ENCODE measurements at places on chromosomes 3 and 15.

- DNase-seq, result no peak
These were observed 359.5 kb upstream of the TMCO5A start for GRCh38 chr15:37574985-37575384.

DNA sequence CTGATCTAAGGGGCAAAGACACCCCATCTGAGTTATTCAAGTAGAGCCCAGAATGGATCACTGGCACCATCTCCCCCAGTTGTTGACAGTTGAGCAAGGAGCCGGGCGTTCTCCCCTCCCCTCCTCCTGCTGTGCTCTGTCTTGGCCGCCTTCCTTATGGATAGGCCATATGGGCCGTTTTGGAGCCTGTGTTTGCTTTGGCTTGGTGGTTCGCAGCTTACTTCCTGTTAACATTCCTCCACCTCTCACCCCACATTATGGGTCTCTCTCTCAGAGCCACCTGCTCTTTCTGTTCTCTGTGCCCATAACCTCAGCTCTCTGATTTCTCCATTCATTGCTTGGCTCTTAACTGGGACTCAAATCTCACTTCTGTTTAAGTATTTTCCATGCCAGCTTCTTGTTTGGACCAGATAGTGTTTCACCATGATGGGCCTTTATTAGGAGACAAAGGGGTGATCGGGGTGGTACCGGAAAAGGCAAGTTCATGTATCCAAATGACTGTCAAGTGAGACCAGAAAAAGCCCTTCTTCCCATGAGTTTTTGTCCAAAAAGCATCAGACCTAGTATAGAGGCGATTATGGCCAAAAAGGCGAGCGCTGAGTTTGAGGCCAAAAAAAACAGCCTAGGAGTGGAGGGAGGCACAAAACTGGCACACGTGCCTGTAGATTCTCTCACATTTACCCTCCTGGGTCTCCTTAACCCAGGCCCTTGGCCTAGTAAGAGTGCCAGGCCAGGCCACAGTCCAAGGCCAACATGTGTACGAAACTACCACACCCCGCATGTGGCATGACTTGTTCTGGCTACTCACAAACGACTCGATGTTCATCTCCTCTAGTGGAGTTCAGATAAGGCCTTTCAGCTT is 62.6 kb downstream of the DUT start:
- no peak for DNase-seq

DNA sequence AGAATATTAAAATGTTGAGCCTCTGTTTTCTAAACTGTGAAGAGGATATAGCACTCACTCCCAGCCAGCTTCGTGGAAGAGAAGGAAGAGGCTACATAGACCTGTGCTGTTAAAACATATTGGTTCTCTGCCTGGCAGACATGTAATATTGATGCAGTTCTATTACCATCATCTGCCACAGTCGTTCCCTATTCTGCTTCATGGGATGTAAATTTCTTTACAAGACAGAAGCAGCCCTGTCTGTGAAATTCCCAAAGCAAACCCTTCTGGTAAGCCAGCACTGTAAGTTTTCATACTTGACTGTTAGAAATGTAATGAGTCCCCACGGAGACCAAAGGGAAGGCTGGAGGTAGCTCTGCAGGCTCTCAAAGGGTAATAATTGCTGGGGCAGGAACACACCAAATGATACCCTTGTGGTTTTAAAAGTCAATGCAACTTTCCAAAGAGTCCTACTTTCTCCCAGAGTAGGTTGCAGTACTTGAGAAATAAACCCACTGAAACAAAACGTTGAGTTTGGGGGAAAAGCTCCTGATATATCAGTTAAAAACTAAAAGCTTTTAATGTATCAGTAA is 129.9 kb upstream of the HES1 start:
- DNase-seq, result no peak

DNA sequence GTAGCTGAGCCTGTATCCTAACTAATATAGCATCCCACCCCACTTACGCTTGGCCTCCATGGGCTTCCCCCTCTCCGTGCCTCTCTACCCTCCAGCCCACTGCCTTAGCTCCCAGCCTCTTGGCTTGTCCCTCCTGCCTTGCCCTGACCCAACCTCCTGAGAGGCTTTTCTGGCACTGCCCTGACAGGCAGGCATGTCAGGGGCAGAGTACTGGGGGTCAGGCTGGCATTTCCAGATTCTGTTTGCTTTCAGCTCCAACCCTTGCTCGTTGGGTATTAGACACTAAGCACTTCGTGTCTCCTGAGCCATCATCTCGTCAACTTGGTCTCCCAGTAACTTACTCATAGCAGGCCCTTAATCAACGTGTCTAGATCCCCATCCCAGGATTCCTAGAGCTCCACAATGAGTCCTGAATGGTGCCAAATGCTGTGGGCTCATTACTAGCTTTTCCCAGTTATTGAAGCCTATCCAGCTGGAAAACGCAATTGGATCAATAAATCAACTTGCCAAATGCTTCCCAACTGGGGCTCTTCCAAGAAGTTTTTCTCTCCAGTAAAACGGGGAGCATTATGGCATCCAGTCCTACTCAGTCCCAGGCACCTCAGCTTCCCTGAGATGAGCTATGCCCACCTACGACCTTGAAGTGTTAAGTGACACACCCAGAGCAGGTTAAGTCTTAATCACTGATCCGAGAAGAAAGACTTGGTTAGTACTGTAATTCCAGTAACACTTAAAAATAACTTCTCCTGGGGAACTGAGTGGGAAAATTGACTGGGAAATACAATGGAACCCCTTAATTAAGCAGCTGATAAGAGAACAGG is 78.5 kb upstream of the DLG1 start:
- DNase-seq, result no peak

GRCh38 chr15:68484696-68485400 is 52.9 kb upstream of the ITGA11 start:
- no peak for DNase-seq

DNA sequence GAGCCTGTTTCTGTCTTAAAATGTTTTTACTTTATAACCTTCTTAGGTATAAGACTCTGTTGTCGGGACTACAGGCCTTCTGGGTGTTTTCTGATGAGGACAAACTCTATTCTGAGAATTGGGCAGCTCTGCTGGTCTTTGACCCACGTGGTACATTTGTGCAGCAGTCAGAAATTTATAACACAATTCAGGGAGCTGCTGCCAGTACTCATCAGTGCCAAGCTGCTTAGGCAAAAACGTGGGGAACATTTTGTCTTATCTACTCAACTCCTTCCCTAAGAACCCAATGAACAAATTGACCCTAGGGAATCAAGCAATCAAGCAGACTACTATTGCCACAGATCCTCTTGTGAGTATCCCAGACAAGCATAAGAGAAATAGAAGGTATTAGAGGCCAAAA is 180.7 kb upstream of the PDZRN3 start:
- no peak for DNase-seq

DNA sequence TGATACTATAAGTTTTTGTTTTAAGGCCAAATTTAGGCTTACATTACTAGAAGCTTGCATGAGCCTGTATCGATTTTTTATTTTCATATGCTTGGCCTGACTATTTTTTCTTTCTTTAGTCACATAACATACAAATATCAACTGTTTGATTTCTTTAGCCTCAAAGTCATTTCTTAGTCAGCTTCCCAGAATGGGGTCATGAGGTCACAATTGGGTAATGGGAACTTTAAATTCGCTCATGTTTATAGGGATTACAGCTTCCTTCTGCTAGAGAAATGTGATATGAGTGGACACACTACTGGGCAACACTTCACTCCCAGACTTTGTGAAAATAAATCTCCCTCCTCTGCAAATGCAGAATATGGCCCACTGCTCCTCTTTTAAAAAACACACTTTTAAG is 9.1 kb upstream of the TIPARP start:
- no peak for DNase-seq

GRCh38 chr15:63188926-63189871 is at the start of gene RAB8B:
Gene RAB8B, plus strand, starts transcription at chr15:63189606. Its CDS starts 19 bp downstream, at chr15:63189625.
- DNase-seq, result peak; percentile 98

DNA sequence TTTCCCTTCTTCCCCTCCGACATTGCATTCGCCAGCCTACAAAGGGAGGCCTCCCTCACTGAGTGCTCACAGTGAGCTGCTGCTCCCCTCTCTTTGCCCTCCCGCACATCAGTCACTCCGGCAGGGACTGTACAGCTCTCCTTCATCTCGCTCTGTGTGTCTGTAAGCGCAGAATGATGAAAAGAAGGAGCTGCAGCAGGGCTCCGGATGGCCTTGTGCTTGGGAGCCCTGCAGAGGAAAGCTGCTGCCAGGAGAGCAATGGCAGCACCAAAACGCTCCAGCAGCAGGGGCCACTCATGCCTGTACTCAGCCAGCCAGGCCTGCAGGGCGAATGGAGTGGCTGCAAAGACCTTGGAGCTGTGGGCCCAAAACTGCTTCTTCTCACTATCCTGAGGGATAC is 107.0 kb upstream of the NSMCE3 start:
- DNase-seq, result no peak

DNA sequence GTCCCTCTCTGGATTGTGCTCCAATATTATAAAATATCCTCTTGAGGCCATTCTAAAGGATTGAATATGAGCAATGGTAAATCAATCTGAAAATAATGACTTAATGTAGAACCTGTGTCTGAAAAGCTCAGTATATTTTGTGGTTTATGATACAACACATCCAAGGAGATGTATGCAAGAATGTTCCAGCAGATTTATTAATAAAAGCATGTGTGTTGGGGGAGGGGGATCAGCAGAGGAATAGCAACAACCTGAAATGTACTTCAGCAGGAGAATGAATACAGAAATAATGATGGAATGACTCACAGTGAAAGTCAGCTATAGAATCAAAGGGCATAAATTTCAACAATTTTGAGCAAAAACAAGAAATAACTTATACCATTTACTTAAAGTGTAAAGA is 56.7 kb upstream of the NUDT16 start:
- no peak for DNase-seq

DNA sequence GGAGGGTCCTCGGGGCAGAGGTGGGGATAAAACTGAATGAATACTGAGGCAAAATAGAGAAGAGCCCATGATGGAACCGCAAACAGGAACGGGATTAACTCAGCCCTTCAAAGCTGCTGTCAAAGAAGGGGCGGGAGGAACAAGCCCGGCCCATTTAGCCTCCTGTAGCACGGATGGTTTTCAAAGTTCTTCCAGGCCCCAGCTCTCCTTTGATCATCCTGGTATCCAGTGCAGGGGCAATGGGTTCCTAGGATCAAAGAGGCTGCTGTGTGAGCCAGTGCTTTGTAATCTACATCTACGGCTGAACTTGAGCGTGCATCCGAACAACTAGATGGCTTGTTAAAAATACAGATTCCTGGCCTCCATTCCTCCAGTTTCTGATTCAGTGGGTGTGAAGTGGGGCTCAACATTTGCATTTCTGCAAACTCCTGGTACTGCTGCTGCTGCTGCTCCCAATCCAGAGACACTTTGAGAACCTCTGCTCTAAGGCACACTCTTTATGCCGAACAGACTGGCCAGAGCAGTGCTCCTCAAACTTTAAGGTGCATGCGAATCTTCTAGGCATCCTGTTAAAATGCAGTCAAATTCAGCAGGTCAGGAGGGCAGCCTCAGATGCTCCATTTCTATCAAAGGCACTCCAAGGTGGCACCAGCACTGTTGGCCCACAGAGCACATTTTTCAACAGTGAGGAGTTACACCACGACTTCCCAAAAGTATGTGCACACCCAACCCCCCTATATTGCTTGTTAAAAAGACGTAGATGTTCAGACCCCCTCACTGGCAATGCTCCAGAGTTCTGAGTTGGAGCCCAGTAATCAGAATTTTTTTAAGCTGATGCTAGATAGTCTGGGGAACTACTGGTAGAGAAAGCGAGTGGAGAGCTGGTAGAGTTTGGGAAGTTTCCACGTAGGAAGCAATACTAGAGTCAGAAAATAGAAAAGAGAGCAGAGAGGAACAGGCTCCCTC is 5.6 kb downstream of the GALNT15 start:
- no peak for DNase-seq

DNA sequence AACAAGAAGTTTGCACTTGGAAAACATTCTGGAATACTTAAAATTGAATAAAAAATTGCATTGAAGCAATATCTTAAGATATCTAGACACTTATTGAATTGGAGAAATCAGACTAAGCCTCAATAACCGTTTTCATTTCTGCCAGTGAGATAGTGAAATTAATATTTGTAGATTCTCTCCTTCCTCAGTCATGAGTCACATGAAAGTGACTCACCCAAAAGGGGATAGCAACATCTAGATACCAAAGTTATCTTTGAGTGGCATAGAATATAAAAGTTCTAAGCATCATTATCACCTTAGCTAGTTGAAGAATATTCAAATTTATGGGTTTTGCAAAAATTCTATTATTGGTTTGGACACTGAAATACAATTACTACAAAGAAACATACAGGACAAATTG is 614.8 kb upstream of the ZNF717 start:
- DNase-seq, result no peak

- DNase-seq, result no peak
These were observed 13.9 kb upstream of the TMPRSS7 start for GRCh38 chr3:112020674-112021085.

DNA sequence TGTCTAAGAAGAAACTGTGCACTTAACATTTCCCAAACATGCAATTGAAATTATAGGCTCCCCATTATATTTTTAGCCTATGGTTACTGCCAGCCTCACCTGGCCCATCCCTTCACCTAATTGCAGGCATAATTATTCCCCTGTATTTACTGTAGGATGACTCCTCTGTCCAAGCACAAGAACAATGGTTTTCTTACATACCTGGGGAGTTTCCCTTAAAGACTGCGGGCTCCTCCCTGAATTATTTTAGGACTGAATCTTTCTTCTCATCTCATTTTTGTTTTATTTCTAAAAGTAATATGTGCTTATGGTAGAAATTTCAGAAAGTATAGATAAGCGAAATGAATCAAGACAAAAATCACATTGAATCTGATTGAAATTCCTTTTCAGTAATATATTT is 11.4 kb downstream of the TM4SF1 start:
- no peak for DNase-seq

DNA sequence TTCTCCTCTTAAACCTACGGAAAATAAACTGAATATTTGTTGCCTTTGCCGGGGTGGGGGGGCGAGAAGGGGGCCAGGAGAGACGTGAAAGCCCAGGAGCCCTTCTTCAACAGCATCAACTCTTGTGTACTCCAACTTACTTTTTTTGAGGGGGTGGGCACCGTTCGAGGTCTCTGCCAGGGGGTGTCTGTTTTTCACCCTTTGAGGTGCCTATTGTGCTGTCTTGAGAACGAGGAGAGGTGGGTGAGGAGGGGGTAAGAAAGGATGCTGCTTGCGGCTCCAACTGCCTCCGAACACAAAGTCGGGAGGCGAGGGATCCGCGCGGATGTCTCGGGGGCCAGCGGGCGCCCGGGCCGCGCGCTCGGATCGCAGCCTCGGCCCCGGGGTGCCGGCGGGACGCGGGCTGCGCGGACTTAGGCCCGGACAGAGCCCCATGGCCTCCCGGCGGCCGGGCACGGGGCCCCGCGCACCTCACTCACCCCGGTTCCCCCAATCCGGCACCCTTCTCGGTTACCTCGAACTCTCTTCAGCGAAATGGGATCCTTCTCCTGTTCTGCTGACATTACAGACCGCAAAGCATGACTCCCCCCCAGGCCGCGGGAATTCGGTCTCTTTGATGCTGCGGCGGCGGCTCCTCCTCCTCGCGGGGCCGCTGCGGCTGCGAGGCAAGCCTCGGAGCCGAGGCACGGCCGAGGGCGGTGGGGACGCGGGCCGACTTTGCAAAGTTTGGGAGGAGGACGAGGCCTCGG is 650 bp downstream of the PYGO1 start:
- no peak for DNase-seq

- DNase-seq, result no peak
These were observed at the start of gene UBAP1L for GRCh38 chr15:65115086-65115485. Gene UBAP1L, minus strand, starts transcription at chr15:65115200. Its CDS starts 8,985 bp downstream, at chr15:65106215.
